Cardiac muscle cell (in vitro differentiated cells and primary cell): ENCODE measurements at places on chromosomes 2 and 18.

- DNase-seq = no peak
These were observed 301.5 kb upstream of the MGAT5 start for GRCh38 chr2:133952420-133952819.

- DNase-seq = no peak
These were observed 9.8 kb downstream of the SERTAD2 start for GRCh38 chr2:64643838-64644457.

- no peak for DNase-seq
These were observed 53.3 kb downstream of the ZEB2 start for GRCh38 chr2:144466637-144467036.

DNA sequence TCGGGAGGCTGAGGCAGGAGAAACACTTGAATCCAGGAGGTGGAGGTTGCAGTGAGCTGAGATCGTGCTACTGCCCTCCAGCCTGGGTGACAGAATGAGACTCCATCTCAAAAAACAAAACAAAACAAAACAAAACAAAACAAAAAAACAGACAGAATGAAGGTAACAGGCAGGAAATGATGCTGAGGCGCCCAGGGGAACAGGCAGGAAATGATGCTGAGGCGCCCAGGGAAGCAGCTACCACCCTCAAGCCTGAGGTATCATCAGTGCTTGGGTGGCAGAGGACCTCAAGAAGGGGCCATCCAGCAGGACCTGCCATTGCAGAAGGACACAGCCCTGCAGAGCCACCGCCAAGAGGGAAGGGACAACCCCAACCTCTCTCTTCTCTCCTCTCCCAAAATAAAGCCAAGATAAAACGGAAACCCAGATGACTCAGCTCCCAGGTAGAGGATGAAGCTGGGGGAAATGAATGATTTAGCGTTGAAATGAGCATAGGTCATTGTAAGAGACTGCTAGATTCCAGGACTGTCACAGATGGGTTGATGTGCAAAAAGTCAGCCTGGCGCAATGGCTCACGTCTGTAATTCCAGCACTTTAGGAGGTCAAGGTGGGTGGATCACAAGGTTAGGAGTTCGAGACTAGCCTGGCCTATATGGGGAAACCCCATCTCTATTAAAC is 19.3 kb downstream of the SOWAHC start:
- DNase-seq = no peak

DNA sequence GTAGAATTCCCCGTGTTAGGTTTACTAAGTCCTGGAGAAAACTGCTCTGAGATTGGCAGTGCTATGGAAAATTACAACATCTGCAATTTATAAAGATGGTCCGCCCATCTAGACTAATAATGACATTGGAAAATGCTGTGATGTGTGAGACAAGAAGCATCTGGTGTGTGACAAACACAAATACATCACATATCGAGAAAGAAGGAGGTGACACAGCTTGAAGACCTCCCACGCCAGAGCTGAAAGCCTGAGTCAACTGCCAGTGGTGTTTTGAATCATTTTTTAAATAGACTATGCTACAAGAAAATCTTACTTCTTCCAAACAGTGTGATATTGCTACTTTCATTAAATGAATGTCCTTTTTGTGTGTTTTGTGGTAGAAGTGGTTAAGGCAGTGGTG is 8.6 kb upstream of the ANO7 start:
- DNase-seq = peak; percentile 17
